ENCODE measurements at places on chromosomes 2 and 18. TPM values are rescaled to one million over a fixed set of nuclear protein-coding genes. Genes with fewer than 3 reads are reported as not detected.

The RNF138 gene
- total RNA-seq, result 62.5 TPM

The ABCB11 gene
- total RNA-seq, result 0.06 TPM

The KCNJ13 gene
- not detected for total RNA-seq

The FBXO41 gene
- 10.0 TPM for total RNA-seq

The MALT1 gene
- total RNA-seq, result 26.2 TPM

The TTN gene
- total RNA-seq, result 2.1 TPM

The CRYBA2 gene
- total RNA-seq, result not detected

The CYS1 gene
- not detected for total RNA-seq

The SP140 gene
- total RNA-seq, result 67.9 TPM

The TANC1 gene
- total RNA-seq, result 0.56 TPM

The TEX44 gene
- not detected for total RNA-seq

The SSB gene
- total RNA-seq, result 105 TPM

The PLGLB2 gene
- 2.5 TPM for total RNA-seq

DNA sequence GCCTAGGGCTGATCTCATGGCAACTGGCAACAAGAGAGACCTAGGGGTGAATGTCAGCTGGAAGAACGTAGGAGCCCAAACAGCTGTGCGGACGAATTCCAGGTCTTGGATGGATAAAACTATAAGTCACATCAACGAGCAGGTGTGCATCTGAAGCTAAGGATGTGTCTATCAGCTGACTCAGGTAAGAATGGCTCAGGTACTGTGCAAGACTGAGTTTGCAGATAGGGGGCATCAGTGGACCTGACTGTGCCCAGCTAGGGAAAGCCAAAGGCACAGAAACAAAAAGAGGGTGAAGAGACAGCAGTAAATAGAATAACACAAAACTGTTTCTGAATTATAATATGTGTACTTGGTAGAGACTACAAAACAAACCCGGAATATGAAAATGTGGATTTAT, 357.3 kb downstream of the ZEB2 start:
- no peak for DNase-seq

DNA sequence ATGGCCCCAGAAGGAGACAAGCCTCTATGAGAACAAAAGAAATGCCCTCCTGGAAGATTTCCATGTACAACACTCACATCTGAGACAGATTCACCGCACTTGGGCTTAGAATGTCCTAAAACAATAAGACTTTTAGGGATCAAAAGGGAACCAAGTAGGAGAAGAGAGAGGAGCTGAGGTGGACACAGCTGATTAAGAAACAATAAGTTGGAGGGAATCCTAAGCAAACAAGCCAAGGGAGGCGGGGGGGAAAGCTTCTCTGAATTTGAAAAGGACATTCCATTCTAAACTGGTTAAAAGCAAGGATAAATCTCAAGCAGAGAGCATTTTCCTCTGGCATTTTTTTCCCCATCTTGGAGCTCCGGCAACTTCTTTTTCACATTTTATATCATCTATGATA, 9.9 kb downstream of the ACVR1 start:
- no peak for DNase-seq

- DNase-seq, result no peak
Observed at GRCh38 chr2:55033076-55033742, 17.0 kb downstream of the RTN4 start.

- no peak for DNase-seq
Observed at GRCh38 chr2:113977060-113977659, 87.3 kb downstream of the ACTR3 start.

DNA sequence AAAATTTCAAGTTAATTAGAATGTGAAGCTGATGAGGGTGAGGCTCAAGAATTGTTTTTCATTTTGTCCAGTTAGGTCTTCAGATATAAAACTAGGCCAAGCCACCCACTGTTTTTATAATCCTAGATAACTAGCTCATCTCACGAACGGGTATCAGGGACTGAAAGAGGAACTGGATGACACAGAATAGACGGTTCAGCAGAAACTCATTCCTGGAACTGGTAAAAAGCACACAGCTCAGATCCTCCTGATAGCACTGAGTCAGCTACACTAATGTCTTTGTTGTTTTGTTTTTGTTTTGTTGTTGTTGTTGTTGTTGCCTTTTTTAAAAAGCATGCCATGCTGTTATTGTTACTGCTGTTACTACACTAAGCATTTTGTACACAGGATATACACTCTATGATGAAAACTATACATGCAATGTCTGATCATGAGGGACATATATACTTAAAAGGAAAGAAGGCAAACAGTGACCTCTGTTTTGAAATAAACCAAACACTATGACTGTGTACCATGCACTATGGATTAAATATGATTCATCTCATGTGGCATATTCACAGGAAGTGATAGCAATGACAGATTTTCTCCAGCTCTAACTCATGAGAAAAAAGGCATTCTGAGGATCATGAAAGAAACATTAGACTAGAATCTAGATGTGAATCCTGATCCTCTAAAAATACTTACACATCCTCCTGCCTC, 437.6 kb downstream of the NCKAP5 start:
- no peak for DNase-seq

- DNase-seq, result no peak
Observed at GRCh38 chr2:177816766-177817165, 255.8 kb downstream of the PDE11A start.

- DNase-seq, result no peak
Observed at GRCh38 chr2:11515490-11515981, 18.3 kb upstream of the GREB1 start.

DNA sequence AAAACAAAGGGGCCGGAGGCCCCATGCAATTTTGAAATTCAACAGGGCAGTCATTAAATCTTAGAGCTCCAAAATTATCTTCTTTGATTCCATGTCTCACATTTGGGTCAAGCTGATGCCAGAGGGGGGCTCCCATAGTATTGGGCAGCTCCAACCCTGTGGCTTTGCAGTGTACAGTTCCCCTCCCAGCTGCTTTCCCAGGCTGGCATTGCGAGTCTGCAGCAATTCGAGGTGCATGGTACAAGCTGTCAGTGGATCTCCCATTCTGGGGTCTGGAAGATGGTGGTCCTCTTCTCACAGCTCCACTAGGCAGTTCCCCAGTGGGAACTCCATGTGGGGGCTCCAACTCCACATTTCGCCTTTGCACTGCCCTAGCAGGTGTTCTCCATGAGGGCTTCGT, 72.7 kb upstream of the ARHGAP15 start:
- no peak for DNase-seq

DNA sequence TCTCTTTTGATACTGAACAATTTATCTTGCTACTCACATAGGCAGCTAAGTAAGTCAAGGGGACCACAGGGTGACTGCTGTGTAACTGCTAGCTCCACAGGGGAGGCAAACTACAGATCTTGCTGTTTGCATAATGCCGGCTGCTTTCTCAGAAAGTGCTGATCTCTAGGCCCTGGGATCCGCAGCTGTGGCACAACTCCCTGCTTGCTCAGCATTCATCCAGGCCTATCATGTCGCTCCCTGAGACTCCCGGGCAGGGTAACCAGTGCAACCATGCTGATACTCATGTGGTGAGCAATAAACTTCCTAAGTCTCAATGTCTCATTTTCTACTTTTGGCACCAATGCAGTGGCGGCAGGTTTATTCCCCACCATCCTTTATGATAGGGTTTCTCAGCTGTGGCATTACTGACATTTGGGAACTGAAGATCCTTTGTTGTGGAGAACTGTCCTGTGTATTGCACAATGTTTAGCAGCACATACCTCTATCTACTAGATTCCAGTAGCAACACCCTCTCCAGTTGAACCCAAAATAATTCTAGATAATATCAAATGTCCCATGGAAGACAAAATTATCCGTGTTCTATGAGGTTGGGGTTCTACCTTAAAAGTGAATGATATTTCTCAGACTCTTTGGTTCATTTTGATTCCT, 1101.3 kb downstream of the LRP1B start:
- DNase-seq, result no peak

- no peak for DNase-seq
Observed at GRCh38 chr18:57439609-57439968, 4.4 kb downstream of the ONECUT2 start.

DNA sequence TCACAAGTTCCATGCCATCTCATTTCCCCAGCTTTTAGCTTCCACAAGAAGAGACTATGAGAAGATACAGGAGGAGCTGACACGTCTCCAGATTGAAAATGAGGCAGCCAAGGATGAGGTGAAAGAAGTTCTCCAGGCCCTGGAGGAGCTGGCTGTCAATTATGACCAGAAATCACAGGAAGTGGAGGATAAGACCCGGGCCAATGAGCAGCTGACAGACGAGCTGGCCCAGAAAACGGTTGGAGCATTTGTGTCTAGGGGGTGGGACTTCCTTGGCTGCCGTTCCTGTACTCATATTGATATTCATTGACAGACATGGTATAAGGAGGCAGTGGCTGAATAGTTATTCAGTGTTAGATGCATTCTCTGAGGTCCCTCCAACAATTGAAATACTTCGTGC, 57.2 kb upstream of the LYPD6B start:
- DNase-seq, result no peak

GRCh38 chr2:114201781-114202180, 240.7 kb upstream of the DPP10 start:
- no peak for DNase-seq

- DNase-seq, result no peak
Observed at GRCh38 chr2:189557373-189557772, 23.2 kb downstream of the SLC40A1 start.
